Left ventricle myocardium inferior (tissue), 1 donor: ENCODE measurements at places on chromosomes 3 and 15.

DNA sequence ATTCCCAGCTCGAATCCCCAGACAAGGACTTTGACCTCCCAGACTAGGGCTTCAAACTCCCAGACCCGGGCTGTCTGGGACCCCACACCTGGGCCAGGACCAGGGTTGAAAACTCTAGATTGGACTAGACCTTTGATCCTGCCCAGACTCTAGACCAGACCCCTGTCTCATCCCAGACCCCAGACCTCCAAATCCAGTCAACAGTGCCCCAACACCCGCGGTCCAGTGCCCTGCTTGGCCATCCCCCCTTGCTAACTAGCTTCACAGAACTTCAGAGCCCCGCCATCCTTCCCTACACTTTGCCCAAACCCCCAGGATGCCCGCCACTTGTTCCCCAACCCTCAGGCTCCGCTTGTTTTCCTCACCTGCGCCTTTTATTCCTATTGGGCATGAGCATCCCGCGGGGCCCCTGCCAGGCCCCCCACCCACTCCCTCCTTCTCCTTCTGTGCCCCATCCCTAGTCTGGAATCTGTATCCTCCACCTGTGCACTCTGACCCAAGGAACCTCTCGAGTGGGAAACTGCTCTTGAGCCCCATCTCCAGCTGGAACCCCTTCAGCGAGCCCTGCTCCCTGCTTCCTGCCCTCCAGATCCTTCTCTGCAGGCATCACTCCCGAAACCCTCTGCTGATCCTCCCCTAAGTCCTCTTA is 604 bp downstream of the GNAI2 start:
- no peak for DNase-seq

DNA sequence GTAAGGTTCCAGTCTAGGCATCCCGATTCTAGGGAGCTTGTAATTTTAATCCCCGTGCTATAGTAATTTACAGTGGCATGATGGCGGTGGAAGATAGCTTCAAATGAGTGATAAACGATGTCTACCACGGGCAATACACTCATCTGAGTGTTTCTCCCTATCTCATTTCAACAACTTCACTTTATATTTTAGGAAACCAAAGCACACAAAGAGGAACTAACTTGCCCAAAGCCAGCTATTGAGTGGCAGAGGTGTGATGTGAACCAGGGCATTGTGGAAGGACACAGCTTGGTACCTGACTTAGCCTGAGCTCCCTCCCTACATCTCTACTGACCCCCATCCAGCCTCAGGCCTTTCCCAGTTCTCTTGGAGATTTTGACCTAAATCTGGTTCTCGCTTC is 16.9 kb upstream of the FILIP1L start:
- no peak for DNase-seq

DNA sequence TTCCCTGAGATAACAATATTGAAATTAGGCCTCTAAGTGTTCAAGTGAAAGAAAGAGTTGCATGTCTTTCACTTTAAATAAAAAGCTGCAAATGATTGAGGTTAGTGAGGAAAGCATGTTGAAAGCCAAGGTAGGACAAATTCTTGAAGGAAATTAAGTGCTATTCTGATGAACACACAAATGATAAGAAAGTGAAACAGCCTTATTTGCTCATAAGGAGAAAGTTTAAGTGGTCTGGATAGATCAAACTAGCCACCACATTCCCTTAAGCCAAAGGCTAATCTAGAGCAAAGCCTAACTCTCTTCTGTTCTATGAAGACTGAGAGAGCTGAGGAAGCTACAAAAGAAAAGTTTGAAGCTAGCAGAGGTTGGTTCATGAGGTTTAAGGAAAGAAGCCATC is 36.1 kb downstream of the CRTC3 start:
- no peak for DNase-seq

GRCh38 chr3:189586941-189587663 is 44.1 kb upstream of the TP63 start:
- no peak for DNase-seq

- no peak for DNase-seq
These were observed 220.1 kb downstream of the BCHE start for GRCh38 chr3:165617134-165617533.

DNA sequence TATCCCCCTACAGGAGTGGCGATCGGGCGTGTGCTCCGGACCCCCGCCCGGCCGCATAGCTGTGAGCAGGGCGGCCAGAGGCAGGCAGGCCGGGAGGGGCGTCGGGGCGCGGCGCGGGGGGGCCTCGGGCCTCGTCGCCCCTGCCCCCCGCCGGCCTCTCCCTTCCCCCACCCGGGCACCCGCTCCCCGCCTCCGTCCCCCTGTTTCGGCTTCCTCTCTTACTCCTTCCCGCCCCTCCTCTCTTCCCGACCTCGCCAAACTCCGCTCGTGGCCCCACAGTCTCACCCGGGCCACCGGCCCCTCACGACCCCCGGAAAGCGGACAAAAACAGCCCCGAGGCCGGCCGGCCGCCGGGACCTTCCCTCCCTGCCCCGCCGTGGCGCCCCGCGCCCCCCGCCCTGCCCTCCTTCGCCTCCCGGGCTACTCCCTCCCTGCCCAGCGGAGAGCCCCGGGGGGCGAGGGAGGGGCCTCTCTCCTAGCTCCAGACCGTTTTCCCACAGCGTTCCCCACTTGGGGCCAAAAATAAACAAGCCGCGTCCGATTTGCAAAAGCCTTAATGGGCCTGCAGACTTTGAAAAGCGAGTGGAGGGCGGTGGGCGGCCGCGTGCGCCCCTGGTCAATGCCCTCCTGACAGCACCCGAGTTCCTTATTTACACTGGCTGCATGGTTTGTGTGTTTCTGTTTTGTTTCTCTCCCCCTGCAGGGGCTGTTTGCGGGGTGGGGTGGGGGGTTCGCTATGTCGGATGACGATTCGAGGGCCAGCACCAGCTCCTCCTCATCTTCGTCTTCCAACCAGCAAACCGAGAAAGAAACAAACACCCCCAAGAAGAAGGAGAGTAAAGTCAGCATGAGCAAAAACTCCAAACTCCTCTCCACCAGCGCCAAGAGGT is 1.0 kb downstream of the UBE2E1 start:
- DNase-seq, result peak; percentile 34

GRCh38 chr3:132404276-132404675 is 13.0 kb upstream of the DNAJC13 start:
- DNase-seq, result no peak

DNA sequence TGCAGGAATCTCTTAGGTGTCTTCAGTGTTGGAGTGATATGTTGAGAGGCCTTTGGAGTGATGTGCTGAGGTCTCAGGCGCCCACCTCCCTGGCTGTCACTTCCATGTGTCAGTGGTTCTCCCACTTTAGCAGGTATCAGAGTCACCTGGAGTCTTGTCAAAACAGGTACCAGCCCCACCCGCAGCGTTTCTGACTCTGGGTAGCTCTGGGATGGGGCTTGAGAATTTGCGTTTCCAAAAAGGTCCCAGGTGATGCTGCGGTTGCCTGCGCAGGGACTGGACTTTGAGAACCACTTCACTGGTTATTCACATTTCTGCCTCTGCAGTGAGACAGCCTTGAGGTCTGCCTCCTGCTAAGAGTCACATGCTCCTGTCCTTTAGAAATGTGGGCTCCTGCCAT is 15.5 kb downstream of the UMPS start:
- no peak for DNase-seq

DNA sequence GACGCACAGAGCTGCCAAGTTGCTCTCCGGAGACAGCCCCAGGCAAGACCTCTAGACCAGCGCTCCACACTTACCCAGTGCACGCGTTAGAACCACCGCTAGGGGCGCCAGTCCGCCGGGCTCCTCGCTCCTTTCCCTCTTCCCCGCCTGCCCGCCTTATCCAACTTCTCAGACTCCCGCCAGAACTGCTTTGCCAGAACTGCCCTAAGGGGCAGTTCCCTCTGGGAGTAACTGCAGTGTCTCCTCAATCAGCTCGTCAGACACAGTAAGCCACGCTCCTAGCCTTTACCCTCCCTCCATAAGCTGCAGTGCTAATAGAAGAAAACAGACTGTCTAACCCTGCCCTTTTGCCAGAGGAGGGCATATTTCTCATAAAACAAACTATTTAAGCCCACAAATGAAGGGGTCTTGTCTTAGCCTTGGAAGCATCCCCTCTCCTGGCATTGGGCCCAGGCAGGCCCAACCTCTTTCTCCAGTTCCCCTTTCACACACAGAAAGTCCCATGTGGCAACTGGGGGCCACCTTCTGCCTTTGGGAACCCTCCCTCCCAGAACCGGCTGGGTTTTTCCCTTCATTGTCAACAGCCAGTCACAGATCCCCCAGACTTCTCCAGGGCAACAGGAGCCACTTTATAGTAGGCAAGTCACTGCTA is 3.7 kb downstream of the BMF start:
- DNase-seq, result peak; percentile 93

DNA sequence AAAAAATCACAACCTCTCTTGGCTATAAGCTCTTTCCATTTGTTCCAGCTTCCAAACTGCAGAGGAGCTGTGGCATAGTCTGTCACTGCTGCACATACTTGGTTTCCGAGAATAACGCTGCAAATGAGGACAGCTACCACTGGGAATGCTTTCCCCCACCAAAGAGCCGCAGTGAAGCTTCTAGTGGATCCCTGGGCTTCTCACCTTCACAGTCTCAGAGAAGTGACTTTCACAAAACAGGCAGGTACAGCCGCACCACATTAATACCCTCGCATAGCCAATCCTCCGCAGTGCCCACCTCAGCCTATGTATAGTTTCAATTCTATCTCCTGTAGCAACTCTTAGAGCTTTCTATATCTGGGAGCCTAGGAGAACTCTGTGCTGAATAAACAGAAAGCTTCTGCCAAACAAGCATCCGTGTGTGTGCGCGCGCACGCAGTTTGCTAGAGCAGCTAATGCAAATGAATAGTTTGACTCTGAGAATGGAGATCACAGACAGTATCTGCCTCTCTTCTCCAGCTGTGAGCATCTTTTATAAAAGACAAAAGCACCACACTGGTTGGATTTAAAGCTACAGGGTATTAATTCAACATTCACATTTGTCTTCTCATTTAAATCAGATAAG is 81.9 kb upstream of the PLXND1 start:
- peak; percentile 77 for DNase-seq

DNA sequence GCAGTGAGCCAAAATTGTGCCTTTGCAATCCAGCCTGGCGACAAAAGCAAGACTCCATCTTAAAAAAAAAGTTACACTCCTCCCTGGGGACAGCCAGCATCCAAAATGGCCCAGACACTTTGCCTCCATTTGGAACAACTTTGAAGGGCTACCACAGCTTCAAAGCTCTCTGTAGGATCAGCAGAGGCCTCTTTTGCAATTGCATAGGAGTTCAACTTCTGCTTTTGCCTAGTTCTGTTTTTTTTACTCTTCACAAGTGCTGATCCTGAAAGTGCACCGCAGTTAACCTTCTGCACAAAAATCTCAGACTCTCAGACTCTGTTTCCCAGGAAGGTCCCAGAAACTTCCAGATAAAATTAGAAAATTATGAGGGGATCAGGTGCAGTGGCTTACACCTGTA is 25.2 kb upstream of the SLC4A7 start:
- no peak for DNase-seq

DNA sequence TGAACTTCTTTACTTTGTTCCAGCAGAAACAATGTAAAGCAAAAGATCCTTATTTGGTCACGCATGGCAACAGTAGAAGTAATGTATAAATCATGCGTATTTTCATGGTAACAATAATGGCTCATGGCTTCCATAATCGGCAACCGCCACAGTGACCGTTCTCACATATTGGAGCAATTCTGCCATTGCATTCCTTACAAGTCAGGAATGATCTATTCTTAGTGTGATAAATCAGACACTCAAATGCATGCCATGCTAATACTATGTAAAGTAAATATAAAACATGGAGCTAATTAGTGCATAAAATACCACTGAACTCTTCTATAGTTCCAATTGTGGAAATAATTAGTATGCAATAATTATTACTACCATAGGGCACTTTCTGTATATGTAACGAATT is 13.5 kb upstream of the CERS3 start:
- no peak for DNase-seq

- no peak for DNase-seq
These were observed 148.6 kb downstream of the CACNA2D3 start for GRCh38 chr3:54270816-54271526.

- no peak for DNase-seq
These were observed 66.5 kb downstream of the CDAN1 start for GRCh38 chr15:42670451-42670850.

DNA sequence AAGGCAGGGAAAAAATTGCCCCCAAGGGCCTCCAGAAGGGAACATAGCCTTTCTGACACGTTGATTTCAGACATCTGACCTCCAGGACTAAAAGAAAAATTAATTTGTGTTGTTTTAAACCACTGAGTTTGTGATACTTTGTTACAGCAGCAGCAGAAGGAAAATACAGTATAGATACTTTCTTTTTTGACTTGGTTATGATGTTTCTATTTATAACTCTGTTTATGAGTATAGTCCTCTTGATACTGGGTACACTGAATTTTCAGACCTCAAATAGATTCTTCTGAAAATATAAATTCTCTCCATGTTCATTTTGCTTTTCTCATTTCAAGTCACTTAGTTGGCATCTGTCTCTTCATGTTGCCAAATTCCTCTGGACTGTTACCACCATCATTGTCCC is 44.4 kb upstream of the ST3GAL6 start:
- DNase-seq, result no peak

GRCh38 chr3:141275032-141275422 is 43.4 kb downstream of the PXYLP1 start:
- no peak for DNase-seq

DNA sequence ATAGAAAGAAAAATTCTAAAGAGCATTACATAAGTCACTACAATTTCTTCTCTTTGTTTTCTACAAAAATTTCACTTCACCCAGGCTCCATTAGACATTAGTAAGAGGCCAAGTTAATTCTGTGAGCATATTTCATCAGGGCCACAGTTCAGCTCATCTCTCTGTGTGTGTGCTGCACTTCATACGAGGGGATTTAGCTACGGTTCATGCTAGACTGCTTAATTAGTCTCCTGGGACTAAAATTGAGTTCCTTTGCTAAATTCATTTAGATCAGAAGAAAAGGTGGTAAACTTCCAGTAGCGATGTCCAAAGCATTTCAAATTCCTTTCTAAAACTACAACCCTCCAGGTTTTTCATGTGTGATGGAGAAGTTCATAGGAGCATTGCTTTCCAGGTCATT is 83.1 kb upstream of the SETMAR start:
- DNase-seq, result no peak

DNA sequence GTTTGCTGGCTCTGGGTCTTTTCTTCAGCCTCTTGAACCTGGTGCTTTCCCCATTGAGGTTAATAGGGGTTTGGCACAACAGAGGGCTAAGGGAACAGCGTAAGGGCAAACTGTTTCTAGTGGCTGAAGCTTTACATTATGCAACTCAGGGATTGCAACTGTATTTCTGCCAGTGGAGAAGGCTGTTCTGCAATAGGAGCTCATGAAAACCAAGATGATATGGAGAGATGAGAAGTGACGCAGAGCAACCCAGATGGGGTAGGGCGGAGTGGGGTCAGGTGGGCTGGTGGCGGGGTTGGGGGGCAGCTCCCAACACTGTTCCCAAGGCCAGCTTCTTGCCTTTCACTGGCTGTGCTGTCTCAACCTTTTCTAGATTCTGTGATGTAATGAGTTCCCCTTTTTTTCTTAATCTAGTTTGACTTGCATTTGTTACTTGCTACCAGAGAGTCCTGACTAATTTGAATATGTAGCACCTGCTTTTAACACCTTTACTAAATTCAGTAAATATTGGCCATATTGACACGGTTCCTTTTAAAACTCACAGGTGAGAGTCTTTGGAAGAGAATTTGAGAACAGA is 7.2 kb downstream of the GXYLT2 start:
- no peak for DNase-seq

GRCh38 chr3:27378331-27378730 is 9.1 kb upstream of the NEK10 start:
- DNase-seq, result no peak

- no peak for DNase-seq
These were observed 159.1 kb downstream of the AKAP13 start for GRCh38 chr15:85539491-85539890.
